ENCODE measurements at places on chromosomes 5 and 9. TPM values are rescaled to one million over a fixed set of nuclear protein-coding genes. Genes with fewer than 3 reads are reported as not detected.

GRCh38 chr5:177226860-177227259, 76.7 kb downstream of the RAB24 start:
- DNase-seq: no peak

- no peak for DNase-seq
Measured at GRCh38 chr9:122819326-122819725, 9.1 kb downstream of the PDCL start.

DNA sequence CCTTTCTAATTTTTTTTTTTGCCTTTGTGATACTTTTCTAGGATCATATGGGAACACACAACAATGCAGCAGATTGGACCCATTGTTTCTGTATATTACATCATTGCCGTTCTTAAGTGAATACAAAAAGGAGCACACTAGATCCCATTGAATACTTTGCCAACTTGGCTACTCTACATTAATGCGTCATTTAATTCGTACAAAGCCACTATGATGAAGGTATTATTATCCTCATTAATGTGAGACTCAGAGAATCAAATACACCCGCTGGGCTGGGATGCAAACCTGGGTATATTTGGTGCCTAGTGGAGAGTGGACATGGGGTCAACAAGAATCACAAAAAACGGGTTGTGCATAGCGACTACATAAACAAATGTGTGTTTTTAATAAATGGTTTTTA, 31.9 kb downstream of the OR2K2 start:
- no peak for DNase-seq

DNA sequence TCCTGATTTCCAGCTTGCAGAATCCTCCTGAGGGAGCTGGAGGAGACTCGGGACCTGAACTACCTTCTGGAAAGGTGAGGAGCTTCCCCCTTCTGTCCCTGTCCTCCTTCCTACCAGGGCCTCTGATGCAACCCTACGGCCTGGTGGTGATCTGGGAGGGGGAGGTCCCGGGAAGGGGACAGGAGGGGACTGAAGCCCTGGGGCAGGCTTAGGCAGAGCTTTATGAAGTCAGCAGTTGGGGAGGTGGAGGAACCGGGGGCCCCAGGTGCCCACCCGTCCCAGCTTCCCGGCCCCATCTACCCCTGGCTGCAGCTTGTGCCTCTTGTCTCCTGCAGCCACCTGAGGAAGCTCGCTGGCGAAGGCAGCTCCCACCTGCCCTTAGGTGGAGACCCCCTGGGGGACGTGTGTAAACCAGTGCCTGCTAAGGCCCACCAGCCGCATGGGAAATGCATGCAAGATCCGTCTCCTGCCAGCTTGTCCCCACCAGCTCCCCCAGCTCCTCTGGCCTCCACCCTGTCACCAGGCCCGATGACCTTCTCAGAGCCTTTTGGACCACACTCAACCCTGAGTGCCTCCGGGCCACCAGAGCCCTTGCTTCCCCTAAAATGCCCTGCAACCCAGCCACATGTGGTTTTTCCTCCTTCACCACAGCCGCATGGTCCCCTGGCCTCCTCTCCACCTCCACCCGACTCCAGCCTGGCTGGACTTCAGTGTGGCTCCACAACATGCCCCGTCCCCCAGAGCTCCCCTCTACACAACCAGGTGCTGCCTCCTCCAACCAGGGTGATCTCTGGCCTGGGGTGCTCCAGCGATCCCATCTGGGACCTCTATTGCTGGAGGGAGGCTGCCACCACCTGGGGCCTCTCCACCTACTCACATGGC, 2.1 kb downstream of the SPATA31E1 start:
- DNase-seq: no peak

DNA sequence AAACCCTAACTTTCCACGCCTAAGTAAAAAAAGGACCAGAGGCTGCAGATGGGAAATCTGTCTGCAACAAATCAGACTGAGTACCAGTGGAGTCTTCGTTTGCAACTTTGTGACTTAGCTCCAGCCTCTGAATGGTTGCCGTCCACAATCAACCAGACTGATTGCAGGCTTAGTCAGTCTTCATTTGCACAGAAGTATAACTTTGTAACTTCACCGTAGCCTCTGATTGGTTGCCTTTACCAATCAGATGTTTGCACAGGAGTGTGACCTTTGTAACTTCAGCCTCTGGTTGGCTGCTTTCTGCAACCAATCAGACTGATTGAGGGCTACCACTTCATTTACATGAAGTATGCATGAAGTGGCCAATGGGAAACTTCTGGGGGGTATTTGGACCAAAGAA, 53.7 kb downstream of the TGFBR1 start:
- no peak for DNase-seq

BTNL8 gene
- not detected for total RNA-seq
